ENCODE measurements at places on chromosomes 5 and 9.

DNA sequence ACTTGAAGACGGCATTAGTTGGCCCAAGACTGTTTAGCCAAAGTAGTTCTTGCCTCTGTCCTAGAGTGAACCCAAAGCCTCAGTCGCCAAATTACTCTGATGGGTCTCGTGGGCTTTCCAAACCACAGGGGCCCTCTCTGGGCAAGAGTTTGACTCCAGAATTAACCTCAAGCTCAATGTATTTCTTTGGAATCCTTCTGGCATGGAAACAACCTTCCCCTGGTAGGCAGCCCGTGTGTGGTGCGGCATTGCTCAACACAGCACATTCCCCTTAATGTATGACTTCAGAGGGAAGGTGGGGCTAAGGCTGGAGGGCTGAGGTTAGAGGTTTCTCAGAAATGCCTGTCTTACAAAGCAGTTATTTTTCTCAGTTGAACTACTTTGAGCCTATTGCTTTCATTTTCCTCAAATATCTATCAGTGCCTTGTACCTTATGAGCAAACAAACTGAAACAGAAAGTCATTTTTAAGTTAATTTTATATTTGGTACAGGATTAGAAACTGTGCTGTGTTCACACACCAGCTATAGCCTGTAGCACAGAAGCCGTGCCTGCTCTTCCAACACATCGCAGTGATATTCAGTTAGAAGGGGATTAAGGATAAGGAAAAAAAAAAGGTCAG is 123.9 kb upstream of the HAPLN1 start:
- no peak for DNase-seq

DNA sequence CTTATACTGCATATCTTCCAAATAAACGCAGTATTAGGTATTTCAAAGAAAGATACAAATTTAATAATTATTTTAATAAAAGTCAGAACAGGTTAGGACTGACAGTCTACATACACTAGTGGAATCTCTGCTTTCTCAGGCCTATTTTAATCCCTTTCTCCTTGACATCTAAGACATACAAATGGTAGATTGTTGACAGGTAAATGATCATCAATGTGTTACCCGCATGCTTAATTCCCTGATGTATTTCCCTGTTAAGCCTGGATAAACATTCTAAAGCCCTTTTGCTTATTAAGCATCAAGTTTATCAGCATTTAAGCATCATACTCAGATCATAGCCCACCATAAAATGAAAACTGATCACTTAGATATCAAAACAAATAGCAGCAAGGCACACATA is 576.7 kb downstream of the PTPRD start:
- DNase-seq, result no peak

DNA sequence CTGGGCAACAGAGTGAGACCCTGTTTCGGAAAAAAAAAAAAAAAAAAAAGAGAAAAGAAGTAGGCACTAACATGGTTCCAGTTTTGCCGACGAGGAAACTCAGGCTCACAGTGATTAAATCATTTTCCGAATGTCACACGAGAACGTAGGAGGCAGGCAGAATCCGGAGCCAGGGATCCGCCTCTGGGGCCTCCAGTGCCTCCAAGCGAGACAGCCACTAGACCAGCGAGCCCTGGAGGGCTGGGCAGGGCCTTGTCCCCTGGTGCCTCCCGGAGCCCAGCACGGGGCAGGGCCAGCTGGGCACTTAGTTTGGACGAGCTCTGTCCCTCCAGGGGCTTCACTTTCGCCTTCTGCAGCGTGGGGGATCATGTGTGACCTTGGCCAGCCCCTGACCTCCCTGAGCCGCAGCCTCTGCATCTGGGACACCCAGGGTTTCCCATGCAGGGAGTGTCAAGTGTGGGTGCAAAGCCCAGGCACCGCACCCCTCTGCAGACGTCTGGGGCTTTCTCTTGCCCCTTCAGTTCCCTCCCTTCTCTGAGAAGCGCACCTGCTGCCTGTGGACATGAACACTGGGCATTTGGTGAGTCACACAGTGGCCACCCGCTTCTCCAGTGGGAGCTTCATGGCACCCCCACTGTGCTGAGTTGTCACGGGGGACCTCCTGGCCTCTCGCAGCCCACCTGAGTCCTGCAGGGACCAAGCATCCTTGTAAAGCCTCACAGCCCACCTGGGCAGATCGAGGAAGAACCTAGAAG is 80.3 kb downstream of the RXRA start:
- peak; percentile 61 for DNase-seq

- DNase-seq, result no peak
These were observed 217.0 kb downstream of the DOCK8 start for GRCh38 chr9:431701-432100.

- DNase-seq, result no peak
These were observed 169.3 kb downstream of the PAX5 start for GRCh38 chr9:36864491-36865410.

DNA sequence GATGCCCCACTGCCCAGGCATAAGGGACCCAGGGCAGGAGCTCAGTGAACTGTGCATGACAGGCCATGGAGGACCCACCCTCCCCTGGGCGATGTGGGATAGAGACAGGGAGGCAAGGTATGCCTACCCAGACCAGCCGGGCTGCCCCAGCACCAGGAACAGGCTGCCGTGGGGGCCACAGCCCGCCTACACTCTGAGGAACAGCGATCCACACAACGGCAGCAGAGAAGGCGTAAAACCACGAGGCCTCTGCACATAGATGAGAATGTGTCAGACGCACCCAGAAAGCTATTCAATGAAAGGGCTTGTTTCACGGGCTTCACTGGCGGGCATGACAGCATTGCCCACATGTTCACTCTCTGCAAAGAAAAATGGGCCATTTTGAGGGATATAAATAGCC is 49.5 kb downstream of the SEMA4D start:
- no peak for DNase-seq

GRCh38 chr5:154447089-154447725 is 1.4 kb downstream of the SAP30L start:
- DNase-seq, result no peak

DNA sequence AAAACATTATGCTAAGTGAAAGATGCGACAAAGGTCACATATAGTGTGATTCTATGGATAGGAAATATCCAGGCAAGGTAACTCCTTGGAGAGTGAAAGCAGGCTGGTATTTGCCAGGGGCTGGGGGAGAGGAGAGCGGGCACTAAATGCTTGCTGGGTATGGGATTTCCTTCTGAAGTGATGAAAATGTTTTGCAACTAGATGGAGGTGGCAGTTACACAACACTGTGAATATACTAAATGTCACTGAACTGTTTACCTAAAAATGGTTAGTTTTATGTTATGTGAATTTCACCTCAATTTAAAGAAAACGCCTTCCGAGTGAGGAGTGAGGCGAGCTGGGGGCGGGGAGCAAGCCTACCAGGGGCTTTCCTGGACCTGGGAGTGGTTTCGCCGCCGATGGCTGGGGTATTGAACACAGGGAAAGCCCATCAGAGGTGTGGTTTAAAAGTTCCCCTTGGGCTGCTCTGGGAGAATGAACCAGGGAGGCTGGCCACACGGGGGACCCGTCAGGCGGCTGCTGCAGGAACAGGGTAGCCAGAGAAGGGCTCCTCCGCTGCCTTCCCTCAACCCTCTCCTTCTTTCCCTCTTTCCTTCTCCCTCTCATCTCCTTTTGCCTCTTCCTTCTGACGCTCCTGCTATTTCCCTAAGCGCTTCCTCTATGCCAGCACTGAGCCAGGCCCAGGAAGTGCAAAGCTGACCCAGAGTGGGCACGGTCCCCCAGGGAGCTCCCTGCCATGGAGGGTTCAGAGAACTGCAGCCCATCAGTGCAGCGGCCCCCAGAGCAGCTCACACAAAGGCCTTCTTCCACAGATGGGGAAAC is 4.9 kb downstream of the AKNA start:
- DNase-seq, result no peak

DNA sequence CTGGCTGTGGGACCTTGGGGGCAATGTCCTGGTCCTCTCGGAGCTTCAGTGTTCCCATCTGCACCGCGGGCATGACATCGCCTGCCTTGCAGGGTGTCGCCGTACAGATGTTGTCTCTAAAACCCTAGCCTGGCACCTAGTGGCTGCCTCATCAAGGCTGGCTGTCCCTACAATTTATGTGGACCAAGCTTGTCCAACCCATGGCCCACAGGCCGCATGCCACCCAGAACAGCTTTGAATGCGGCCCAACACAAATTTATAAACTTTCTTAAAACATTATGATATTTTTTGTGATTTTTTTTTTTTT is 18.3 kb upstream of the ASS1 start:
- DNase-seq, result no peak

GRCh38 chr5:119355685-119356611 is at the start of gene TNFAIP8:
Gene TNFAIP8 (plus strand): TSS chr5:119356019. CDS start chr5:119356091, 72 bp downstream.
- peak; percentile 71 for DNase-seq

DNA sequence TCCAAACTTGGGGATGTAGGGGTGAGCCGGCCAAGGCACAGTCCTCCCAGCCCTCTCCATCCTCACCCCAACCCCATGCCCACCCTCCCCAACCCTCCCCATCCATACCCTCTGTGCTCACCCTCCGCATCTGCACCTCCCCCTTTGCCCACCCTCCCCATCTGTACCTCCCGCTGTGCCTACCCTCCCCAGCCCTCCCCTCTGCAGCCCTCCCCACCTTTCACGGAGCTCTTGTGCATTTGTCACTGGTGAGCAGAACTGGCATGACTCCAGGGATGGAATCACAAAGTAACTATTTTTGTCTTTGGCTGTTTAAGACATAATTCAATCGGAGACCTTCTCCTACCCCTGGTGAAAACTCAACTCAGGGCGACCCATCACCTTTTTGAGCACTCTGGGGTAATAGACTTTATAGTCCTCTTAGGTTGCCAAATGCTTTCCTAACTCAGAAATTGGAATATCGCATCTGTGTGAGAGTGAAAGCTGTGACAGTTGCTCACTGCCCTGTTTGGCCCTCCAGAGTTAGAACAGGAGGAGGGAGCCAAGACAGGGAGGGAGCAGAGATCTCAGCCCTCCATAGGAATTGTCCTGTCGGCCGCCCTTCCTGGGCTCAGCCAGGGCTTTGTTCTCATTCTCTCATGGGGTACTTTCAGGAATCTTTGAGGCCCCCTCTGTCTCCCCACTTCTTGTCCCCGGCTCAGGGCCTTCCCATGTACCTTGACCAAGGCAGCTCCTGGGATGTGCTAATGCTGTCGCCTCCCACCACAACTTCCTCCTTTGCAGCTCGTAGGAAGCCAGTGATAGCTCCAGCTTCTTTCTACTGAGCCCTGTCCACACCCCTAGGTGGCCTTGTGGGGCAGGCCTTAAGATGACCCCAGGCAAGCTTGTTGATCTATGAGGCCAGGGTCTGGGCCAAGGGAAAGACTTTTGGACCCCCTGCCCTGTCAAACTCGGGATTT is 36.2 kb downstream of the OTULIN start:
- no peak for DNase-seq

GRCh38 chr9:131382850-131383729 is 10.8 kb upstream of the PRRC2B start:
- peak; percentile 85 for DNase-seq

- DNase-seq, result peak; percentile 42
These were observed 722.9 kb upstream of the RGMB start for GRCh38 chr5:98050583-98050982.

GRCh38 chr5:132775476-132775961 is 1.5 kb downstream of the SEPTIN8 start:
- peak; percentile 94 for DNase-seq

DNA sequence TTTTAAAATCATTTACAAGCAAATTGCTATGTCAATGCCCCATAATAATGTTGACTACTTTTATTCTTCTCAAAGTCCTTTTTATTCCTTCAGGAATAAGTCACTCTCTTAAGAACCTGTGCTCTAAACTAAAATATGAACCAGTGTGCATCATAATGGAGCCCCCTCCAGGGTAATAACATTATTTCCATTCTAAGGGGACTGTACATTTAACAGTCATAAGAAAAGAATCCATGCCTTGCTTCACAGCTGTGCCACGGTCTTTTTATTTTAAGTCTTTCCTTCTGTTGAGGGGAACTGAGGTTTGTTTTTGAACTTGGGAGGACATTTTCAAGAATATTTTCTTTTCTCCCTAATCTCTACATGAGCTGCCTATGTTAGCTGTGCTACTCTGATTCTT is 297.6 kb downstream of the MAN2A1 start:
- DNase-seq, result no peak

DNA sequence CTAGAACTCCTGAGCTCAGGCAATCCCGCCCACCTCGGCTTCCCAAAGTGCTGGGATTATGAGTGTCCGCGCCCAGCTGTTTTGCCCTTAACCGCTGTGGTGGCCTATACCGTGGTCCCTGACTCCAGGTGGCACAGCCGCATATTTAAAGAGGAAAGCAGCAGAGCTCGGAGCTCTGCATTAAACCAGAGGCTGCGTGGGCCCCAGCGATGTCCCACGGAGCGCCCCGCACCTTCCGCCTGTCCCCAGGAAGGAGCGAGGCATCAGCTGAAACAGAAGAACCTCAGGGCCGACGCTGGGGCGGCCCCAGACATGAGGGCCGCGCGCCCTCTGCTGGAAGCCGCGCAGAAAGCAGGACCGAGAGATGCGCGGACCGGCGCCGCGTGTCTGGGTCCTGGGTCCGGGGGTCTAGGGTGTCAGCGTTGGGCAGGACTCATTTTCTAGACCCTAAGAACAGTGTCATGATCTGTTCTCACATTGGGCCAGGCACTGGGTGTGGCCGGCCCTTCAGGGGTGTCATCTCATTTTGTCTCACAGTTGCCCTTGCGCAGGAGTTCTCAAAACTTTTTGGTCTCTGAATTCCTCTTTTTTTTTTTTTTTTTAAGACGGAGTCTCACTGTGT is 37.7 kb downstream of the LAMC3 start:
- DNase-seq, result peak; percentile 64

- no peak for DNase-seq
These were observed 102.8 kb upstream of the GNA14 start for GRCh38 chr9:77750981-77751340.

All from kidney tubule cell (primary cell).